ENCODE measurements at places on chromosomes 12 and 14.

- no peak for DNase-seq
Measured at GRCh38 chr12:12474471-12474928, 88.2 kb downstream of the DUSP16 start.

- DNase-seq: no peak
Measured at GRCh38 chr12:51139292-51139844, 33.6 kb downstream of the TFCP2 start.

GRCh38 chr12:18799561-18799960 is 61.6 kb downstream of the CAPZA3 start:
- no peak for DNase-seq

- DNase-seq: no peak
Measured at GRCh38 chr12:115394496-115395220, 710.7 kb upstream of the TBX3 start.

- DNase-seq: no peak
Measured at GRCh38 chr12:11859705-11860425, 210.4 kb downstream of the ETV6 start.

- DNase-seq: no peak
Measured at GRCh38 chr14:95300002-95300696, 19.6 kb downstream of the CLMN start.

DNA sequence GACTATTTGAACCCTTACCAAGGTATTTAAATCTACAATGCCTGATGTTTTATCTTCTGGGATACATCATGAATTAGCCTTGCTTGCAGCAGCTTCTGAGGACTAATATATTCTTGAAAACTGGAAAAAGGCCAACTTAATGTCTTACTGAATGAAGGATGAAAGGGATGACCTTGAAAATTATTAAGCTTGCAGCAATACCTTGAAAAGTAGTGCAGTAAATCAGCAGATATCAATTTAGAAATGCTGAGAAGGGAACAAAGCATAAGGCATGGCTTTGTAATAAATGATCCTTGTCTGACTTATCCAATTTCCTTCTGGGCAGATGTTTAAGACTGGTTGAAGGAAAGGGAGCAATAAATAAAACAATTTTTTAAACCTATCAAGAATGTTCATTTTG is 37.3 kb upstream of the FERMT2 start:
- DNase-seq: no peak

DNA sequence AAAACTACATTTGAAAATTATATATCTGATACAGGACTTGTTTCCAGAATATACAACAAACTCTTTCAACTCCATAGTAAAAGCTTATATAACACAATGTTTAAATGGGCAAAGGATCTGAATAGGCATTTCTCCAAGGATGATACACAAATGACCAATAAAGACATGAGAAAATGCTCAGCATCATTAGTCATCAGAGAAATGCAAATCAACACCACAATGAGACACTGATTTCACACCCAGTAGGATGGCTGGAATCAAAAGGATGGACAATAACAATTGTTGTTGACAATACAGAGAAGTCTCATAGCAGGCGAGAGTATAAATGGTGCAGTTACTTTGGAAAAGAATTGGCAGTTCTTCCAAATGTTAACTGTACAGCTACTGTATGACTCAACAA is 394.9 kb downstream of the BCL11B start:
- no peak for DNase-seq

GRCh38 chr12:24954261-24954660 is 5.4 kb upstream of the BCAT1 start:
- DNase-seq: no peak

DNA sequence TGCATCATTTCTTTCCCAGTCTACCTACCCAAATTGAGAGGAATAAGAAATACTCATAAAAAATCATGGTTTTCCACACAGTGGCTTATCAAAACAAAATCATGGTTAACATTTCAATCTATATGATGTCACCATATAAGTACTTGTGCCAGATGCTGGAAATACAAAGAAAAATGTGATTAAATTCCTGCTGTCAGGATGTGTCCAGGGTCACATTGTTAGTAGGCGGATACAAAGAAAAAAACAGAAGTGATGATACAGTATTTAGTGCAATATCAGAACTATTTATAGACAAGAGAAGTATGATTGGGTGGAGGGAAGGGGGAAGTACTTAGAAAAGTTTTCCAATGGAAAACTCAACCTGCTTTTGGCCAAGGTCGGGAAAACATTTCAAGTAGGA is 47.0 kb upstream of the OR6J1 start:
- DNase-seq: no peak

DNA sequence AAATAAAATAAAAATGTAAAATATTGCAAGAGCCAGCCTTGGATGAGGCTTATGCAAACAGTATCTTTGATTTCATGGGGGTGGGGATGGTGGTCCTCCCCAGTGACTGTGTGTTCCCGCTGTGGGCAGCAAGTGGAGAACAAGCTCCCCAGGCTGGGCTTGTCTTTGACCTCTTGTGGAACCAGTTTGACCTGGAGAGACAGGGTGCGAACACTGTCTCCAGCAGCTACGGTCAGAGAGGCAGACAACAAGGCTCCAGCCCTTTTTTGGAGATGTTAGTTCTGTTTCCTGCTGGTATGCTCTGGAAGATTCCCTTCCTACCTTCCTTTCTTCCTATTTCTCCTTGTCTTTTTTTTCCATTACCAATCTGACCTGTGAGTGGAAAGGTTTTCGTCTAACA is 21.8 kb upstream of the WSCD2 start:
- no peak for DNase-seq

- no peak for DNase-seq
Measured at GRCh38 chr12:27573972-27574371, 50.0 kb downstream of the PPFIBP1 start.

GRCh38 chr12:3313675-3314663 is 177.0 kb upstream of the PRMT8 start:
- no peak for DNase-seq

DNA sequence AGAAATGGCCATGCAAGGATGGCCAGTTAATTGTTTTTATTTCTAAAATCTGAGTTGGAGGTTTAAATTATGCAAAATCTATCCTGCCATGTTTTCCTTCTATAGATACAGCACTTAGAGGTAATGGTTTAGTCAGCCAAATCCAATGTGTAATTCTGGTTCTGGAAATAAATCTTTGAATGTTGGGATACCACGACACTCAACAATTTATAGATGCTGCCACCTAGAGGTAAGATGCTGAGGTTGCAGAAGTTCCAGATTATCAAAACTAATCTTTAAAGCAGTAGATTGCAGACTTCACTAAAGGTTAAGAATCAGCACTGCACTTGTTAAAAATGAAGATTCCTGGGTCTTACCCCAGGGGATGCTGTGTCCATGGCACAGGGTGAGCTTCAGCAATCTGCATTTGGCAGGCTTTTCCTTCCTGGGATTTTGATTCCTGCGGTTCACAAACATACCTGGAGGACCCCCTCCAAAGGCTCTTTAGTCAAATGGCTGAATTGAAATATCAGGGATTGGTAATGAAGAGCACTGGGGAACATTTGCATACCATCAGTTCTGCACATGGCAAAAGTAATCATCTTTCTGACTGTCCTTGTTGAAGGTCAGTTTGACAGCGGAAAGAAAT is 53.4 kb upstream of the ANO4 start:
- DNase-seq: no peak

- DNase-seq: no peak
Measured at GRCh38 chr12:44788731-44789130, 87.4 kb downstream of the NELL2 start.

DNA sequence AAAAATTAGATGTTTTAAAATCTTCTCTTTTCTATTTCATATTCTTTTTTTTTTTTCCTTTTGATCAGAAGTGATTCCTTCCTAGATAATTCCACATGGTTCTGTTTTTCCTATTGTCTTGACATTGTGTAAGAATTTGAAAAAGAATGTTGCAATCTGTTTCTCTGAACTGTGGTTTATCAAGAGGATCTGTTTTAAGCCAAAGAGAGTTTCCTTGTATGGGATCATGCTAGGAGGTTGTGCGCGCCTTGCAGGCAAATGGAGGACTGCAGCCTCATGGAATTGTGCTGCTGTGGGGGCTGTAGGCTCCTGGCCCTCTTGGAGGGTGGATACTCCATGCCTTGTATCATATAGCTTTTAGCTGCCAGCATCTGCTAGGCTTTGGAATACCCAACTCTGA is 43.3 kb upstream of the MBIP start:
- DNase-seq: no peak

- no peak for DNase-seq
Measured at GRCh38 chr14:100436745-100437406, 113.7 kb downstream of the SLC25A47 start.

DNA sequence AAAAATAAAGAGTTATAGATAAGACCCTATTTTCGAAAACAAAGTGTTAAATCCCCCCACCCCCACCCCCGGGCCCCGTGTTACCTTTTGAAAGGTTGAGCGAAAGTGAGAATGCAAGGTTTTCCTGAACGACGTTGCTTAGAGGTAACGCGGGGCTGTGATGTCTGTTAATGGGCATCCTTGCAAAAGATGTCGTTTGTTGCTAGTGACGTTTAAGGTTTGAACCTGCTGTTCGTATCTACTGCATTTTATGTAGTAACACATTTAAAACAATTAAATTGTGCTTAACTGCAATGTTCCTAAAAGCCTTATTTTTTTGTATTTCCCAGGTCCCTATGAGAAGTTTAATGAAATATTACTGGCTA is 1.2 kb downstream of the CPSF6 start:
- peak; percentile 5 for DNase-seq

DNA sequence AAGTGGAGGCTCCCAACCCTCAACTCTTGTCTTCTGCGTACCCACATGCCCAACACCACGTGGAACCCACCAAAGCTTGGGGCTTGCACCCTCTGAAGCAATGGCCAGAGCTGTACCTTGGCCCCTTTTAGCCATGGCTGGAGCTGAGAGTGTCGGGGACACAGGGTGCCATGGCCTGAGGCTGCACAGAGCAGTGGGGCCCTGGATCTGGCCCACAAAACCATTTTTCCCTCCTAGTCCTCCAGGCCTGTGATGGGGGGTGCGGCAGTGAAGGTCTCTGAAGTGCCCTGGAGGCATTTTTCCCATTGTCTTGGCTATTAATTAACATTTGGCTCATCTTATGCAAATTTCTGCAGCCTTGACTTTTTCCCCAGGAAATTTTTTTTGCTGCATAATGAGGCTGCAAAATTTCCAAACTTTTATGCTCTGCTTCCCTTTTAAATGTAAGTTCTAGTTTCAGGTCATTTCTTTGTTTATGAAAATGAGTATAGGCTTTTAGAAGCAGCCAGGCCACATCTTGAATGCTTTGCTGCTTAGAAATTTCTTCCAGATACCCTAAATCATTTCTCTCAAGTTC is 18.7 kb upstream of the ASPG start:
- no peak for DNase-seq

DNA sequence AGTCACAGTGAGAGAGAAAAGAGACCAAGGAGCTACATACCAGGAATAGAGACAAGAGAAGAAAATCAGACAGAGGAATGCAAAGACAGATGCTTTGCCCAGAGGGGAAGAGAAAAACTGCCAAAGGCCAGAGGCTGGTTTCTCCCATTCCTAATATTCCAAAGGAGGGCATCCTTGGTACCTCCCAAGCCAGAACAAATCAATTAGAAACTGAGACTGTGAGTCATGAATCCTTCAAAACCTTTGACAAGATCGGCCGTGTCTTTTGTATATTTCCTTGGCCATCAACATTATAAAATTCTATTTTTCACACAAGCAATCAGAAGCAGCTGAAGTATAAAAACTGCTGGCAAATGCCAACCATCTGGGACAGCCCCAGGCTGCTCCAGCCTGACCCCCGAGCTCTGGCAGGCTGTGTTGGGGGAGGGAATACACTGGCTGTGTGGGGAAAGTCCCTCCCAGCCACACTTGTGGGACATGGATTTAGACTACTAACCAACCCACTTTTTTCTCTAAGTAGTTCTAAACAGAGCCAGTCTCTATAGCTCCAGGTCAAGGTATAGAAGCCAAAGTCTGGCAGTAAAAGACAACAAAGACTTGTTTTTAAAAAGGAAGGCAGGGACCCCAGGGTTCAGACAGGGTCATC is 13.7 kb downstream of the POMT2 start:
- DNase-seq: no peak

GRCh38 chr12:65155784-65156183 is 13.6 kb upstream of the LEMD3 start:
- no peak for DNase-seq

Measured in activated T-helper 1 cell treated with anti-CD3 and anti-CD28 coated beads, Interleukin-2, amount 50 U/mL, for 16 hours (primary cell).